ENCODE measurements at places on chromosomes 13 and 19.

DNA sequence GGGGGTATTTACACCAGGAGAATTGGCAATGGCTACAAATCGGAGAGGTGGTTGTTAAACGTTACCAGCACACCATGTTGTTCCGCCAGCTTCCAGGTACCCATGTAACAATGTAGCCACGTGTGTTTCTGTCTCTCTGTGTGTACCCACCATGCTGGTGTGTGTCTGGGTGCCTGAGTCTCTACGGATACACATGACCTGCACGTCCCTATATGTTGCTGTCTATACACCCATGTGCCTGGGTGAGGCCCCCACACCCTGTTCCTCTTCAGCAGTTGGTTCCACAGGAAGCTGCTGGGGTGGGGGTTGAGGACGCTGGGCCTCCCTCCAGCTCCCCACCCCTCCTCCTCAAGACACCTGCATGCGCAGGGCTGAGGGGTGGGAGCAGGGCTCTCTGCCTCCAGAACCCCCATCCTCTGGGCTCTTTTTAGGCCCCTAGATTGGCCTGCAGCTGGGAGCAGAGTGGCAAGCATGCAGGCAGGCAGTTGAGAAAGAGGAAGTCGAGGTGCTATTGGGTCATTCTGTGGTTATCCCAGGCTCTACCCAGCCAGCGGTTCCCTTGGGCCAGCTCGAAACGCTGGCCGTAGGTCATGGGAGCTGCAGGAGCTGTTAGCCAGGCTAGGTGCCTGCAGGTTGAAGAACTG is at the start of gene ARHGEF18:
TSS of gene ARHGEF18 (plus strand) at position 351 of the 644 bp plus-strand sequence. CDS start 13,954 bp downstream, outside the sequence.
- H3K27ac ChIP-seq: peak within 1 kb of the TSS; percentile 10
- H3K4me1 ChIP-seq: no peaks in the 10 kb centered on the region
- no peaks in the 10 kb centered on the region for H3K36me3 ChIP-seq
- DNase-seq: peak; percentile 45

- no peaks in the 10 kb centered on the region for H3K4me1 ChIP-seq
- H3K27ac ChIP-seq: no peak overlapping the region
- no peak overlapping the region for H3K4me3 ChIP-seq
These were observed 295.4 kb downstream of the SLITRK6 start for GRCh38 chr13:85503797-85504196.

- peak overlapping the region; percentile 87 for H3K27ac ChIP-seq
- DNase-seq: peak; percentile 41
- peaks cover 18% of the 10 kb centered on the region for H3K4me1 ChIP-seq
- H3K36me3 ChIP-seq: no peaks in the 10 kb centered on the region
- H3K27me3 ChIP-seq: no peaks in the 10 kb centered on the region
- H3K4me3 ChIP-seq: peak overlapping the region; percentile 98
These were observed 653 bp downstream of the TMTC4 start for GRCh38 chr13:100673713-100674571.

DNA sequence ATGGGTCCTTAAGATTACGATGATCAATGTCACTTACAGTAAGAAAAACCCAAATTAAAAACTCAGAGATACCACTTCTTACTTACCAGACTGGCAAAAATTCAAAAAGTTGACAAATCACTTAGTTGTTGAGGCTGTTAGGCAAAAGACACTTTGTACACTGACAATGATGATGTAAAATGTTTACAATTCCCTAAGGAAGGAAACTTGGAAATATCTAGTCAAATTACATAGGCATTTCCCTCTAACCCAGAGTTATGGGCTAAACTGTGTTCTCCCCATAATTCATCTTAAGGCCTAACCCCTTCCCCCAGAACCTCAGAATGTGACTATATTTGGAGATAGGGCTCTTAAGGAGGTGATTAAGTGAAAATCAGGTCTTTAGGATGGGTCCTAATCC is 12.0 kb downstream of the TGDS start:
- DNase-seq: no peak
- peaks cover 38% of the 10 kb centered on the region for H3K36me3 ChIP-seq
- H3K4me1 ChIP-seq: no peaks in the 10 kb centered on the region
- H3K4me3 ChIP-seq: no peak overlapping the region

DNA sequence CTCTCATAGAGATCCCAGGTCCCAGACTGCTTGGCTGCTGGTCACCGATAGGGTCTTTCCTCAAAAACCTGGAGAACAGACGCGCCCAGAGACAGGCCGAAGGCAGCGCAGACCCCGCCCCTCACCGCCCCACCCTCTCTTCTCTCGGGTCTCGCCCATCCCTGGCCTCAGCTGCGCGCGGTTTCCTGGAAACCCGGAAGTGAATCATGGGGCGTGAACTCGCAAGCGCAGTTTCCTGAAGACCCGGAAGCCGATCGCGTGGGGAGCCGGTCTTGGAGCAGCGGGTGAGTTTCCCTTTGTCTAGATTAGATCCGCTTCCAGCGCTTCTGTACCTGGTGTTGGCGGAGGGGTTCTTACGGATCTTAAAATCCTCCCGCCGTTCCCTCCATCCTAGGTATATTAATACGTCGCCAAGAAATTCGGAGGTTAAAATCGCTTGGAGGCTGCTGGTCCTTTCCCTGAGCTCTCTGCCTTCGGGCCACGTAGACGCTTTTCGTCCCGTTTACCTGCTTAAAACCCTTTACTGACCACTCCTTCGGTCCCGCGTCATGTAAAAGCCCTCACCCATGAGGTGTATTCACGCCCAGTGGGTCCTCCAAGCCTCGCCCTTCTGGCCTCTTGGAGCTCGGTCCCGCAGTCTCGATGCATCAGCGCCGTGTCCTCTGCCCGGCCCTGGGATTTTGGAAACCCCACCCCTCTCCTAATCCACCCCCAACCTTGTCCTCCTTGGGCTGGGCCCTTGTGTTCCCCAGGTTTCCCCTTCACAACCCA is at the start of gene ZNF578:
TSS of gene ZNF578 (plus strand) at position 230 of the 771 bp plus-strand sequence. CDS start 48,293 bp downstream, outside the sequence.
- H3K4me1 ChIP-seq: peaks cover 6% of the 10 kb centered on the region
- no peaks in the 10 kb centered on the region for H3K27me3 ChIP-seq
- peak within 1 kb of the TSS; percentile 49 for H3K4me3 ChIP-seq
- peak; percentile 85 for DNase-seq
